ENCODE measurements at places on chromosomes 4 and X. TPM values are rescaled to one million over a fixed set of nuclear protein-coding genes. Genes with fewer than 3 reads are reported as not detected.
A peak's percentile ranks its signal among the peaks of the same experiment; 100 is the strongest.

DNA sequence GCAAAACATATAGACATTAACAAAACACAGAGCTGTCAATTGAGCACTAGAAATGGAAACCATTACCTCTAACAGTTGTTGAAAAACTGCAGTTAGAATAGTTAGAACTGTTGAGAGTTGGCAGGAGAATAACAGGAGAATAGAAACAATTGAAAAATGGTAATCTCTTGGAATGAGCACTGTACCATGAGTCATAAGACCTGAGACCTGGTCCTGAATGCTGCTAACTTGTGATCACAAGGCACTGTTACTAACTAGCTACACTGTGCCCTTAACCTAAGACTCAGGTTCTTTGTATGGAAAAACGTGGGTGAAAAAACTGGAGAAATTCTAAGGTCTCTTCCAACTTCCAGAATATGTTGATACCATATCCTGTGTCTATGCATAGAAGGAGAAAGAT is 29.3 kb downstream of the FAM114A1 start:
- no peak for DNase-seq

DNA sequence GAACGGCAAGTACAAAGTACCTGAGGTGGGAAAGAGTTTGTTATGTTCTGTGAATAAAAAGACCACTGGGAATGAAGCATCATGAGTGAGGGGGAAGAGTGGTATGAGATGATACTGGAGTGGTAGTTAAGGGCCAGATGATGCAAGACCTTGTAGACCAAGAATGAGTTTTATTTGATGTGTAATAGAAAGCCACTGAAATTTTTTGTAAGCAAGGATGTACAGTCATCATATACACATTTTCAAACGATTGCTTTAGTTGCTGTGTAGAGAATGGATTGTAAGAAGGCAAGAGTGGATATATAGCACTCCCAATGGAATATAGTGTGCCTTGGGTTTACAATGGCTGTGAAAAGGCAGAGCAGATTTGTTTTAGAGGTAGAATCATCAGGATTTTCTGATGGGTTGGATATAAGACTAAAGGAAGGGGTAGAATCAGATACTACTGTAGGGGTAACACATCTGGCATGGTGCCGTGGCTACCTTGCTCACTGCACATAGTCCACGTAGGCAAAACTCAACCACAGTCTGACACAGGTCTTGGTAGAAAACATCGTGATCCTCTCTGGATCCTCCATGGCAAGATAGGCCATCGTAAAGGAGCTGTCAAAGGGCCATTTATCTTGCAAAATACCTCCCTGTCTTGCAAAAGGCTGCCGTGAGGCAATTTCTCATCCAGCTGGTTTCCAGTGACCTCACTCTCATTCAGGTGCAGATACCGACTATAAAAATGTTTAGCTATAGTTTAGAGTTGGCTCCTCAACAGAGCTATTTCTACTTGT is 14.9 kb downstream of the TIFA start:
- DNase-seq: no peak

DNA sequence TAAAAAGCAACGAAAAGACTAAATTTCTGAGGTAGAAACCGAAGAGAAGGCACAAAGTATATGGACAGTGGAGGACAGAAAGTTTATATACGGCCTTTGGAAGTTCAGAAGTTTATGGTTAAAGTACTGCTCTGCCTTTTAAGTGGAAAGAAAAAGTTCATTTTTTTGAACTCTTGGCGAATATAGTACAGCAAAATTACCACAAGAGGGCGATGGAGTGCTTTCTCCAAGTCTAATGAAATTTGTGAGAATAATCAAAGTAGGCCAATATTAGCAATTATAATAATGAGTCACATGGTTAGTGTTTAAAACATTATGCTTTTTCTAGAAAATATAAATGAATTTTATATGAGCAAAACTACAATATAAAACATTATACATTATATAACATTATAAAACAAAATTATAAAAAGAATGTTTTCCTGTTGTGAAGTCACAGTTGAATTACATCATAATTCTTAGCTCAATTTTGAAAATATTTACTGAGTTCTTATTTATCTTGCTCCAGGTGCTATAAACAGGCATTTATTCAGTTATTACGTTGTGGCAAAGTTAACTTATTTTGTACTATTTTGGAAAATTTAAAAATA is 136.2 kb upstream of the BMPR1B start:
- peak; percentile 39 for DNase-seq

DNA sequence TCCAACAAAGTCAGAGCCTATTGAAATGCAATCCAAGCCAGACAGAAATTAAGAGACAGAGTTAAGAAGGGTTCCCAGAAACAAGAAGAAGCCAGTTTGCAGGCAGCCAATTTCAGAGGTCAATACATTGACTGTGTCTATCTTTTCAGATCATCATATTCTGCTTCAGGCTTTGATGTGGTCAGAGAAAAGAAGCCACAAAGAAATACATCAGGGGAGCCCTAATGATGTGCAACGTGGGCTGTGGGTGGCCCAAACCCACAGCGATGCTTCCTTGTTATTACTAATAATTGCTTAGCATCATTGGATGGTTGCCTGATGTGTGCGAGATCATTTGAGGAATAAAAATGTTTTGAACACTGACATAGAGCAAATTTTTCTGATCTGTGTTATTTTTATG is 99.0 kb upstream of the DUSP21 start:
- DNase-seq: no peak

DNA sequence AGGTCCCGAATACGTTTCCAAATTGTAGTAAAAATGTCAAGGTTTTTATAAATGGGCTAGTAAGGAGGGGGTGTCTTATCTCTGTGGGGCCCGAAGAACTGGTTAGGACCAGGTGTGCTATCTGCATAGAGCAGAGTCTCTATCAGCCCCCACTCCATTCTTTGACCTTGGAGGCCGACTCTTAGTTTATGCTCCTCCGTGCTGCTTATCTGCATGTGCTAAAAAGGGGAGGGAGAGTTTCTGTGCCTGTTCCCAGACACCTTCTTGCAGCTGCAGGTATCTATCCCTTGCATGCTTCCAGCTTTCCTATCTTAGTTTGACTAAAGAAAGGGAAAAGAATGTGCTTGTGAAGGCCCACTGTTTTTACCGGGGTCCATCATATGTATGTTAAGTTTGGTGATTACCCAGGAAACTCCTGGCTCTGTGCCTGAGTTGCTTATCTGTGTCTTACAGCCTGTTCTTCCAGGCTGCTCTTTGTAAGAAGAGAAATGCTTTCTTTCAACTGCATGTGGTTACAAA is 28.6 kb upstream of the NAF1 start:
- no peak for DNase-seq

DNA sequence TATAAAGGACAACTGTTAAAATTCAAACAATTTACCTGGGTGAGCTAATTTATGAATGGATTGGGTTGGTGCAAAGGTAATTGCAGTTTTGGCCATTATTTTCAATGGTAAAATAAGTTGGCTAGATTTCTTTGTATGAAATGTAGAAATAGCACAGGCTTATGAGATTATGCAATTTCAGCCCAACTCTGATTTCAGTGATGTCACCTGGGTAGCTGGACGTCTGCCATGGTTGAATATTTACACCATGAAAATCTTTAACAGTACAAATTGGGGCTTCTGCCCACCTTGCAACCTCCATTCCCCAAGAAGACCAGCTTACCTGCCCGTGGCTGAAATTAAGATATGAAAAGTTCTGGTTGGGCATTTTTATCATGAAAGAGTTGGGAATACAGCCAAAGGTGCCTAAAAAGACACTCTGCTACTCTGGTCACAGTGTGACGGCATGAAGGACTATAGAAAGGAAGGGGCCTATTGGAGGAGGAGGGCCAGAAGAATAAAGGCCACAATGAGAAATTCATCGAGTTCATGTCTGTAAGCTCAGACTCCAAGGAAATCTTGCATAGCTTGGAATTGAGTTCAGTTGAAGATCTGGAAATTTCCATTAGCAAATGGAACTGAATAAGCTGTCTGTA is 29.7 kb downstream of the EGF start:
- DNase-seq: no peak

- peak; percentile 44 for DNase-seq
Measured at GRCh38 chr4:183721207-183722081, 62.4 kb downstream of the TRAPPC11 start.

DNA sequence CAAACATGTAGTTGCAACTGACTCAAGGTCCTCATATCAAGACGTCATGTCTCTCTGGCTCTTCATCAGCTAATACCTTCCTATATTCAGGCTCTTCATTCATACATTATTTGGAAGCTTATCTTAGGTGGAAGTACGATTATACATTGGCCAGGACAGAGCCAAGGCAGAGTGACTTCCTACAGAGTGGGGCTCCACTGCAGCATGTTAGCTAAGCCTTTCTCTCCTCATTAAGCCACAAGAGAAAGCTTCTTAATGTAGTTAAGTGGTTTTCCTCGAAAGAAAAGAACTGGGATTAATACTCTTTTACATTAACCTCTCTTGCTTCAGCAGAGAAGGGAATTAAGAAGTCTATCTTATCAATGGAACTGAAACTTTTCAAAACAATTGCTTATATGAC is 15.0 kb downstream of the C4orf33 start:
- DNase-seq: no peak

GRCh38 chr4:97404876-97405523 is 738.3 kb downstream of the STPG2 start:
- DNase-seq: no peak

DNA sequence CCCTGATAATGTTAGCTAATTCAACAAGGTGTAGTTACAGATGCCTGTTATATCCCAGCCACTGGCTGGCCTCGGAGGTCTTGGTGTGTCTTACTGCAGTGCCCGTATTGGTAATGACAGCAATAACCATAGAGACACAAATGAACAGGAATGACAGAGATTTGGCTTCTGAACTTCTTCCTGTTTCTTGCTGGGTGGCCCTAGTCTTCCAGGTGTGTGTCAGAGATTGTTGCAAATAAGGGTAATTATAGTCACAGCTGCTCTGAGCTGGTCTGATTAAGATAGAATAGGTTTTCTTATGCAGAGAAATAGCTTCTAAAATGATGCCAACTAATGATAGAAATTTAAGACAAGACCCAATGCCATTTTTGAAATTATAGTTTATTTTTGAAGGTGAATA is 64.1 kb upstream of the MAD2L1 start:
- DNase-seq: no peak

DNA sequence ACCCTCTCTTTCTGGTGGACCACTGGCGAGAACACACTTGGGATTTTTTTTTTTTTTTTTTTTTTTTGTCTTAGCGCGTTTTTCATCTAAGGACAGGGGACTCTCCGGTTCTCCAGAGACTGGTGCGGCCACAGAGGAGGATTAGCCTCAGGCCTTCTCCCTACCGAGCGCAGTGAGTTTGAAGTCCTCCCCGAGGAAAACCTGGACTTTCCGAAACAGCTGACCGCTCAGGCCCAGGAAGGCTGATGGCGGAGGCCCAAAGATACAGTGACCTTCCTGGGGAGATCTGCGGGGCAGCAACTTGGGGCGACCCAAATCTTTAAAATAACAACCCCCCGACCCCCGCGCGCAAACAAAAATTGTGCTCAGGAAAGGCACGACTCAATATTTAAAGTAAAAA is 9.2 kb downstream of the NKX3-2 start:
- no peak for DNase-seq

DNA sequence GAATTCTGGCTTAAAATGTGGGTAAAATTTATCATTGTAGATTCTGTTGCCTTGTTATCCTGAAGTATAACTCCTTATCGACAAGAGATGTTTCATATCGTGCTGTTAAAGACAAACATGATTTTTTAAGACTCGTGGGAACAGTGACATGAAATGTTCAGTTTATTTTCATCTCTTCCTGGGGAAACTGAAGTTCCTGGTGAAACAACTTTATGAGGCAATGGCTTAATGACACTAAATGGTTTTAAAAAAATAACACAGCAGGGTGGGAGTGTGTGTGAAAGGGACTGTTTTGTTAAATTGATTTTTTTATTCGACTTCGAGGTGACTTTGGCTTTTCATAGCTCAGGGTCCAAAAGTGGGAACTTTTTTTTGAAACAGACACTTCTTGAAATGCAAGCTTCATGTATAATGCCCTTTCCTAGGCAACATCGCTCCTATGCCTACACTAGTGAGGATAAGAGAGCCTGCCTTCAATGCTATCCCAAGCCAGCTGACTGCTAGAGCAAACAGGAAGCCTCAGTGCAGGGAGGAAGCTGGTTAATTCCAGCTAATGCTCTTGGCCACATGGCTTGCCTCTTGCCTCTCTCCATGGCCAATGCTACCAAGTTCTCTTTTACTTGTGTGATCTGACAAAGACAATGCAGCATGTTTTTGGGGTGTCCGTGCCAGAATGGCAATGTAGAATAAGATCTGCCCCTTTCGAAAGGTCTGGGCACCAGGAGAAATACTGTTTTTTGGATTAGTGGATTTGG is 80.9 kb upstream of the PLAC1 start:
- DNase-seq: no peak

- no peak for DNase-seq
Measured at GRCh38 chr4:31175242-31175910, 455.2 kb downstream of the PCDH7 start.

- no peak for DNase-seq
Measured at GRCh38 chr4:101801958-101802357, 11.4 kb downstream of the BANK1 start.

DNA sequence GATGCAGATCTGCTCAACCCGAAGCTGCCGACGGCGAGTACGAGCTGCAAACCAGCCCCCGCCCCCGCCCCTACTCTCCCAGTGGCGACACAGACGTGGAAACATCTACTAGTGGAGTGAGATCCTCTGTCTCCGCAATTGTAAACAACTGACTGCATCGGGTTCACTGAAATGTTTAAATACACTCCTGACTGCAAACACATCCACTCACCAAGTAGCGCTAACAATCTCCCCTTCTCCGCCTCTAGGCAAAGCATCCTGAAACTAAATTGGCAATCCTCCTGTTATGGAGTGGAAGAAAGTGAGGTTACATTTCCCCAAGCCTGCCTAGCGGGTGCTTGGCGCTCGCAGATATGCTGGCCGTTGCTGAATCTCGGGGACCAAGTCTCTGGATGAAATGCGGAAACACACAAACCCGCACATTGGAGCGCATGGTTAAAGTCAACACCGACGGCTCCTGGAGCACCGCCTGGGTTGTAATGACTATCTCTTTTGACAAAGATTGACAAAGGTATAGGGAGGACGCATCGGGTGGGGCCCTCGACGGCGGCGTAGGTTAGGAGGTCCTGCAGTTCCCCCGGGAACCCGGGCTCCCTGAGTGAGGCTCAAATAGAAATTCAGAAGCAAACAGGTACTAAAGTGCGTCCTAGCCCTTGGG is 117.0 kb upstream of the TEX13C start:
- no peak for DNase-seq

GRCh38 chrX:135556055-135556454 is 35.6 kb downstream of the INTS6L start:
- no peak for DNase-seq

PPP1R3F gene
- total RNA-seq: 12.3 TPM

TSR2 gene
- total RNA-seq: 33.6 TPM

UTP3 gene
- 40.2 TPM for total RNA-seq

ABCG2 gene
- 1.4 TPM for total RNA-seq

TCP11X2 gene
- total RNA-seq: not detected

TLR10 gene
- not detected for total RNA-seq

CSN2 gene
- total RNA-seq: not detected

OTUD4 gene
- 47.3 TPM for total RNA-seq

CHRDL1 gene
- total RNA-seq: not detected

PLCXD1 gene
- total RNA-seq: 60.1 TPM

GAGE1 gene
- total RNA-seq: not detected

ETDB gene
- not detected for total RNA-seq

TLR8 gene
- not detected for total RNA-seq

SOX3 gene
- not detected for total RNA-seq

TGIF2LX gene
- not detected for total RNA-seq

TREX2 gene
- total RNA-seq: 3.4 TPM

STIM2 gene
- 56.2 TPM for total RNA-seq

UGT2B17 gene
- total RNA-seq: not detected

Data from activated CD4-positive, alpha-beta T cell treated with anti-CD3 and anti-CD28 coated beads, Interleukin-2, amount 10 ng/mL, durations not matched to agents 7 days and 5 days (primary cell).